ENCODE measurements at places on chromosomes 7 and 10.
A peak's percentile ranks its signal among the peaks of the same experiment; 100 is the strongest.

DNA sequence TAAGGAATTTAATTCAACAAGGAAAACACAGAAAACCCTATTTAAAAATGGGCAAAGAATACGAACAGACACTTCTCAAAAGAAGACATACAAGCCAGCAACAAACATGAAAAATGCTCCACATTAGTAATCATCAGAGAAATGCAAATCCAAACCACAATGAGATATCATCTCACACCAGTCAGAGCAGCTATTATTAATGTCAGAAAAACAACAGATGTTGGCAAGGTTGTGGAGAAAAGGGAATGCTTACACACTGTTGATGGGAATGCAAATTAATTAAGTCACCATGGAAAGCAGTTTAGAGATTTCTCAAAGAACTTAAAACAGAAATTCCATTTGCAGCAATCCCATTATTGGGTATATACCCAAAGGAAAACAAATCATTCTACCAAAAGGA is 55.2 kb downstream of the GCC1 start:
- DNase-seq, result no peak

DNA sequence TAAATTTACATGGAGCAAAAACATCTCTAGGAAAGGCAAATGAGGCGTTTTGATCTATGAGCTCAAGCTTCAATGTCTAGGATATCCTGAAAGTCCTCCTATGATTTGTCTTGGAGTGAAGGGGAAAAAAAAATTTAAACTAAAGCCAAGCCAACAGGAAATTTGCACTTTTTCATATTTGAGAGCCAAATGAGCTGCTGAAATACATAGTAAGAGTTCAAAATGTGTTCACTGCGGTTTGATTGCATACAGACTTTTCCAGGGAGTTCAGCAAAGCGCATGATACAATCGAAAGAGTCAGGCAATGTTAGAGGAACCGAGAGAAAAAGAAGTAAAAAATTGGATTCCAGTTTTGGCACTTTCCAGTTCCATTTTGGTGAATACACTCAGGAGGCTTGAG is 633.4 kb upstream of the MGMT start:
- no peak for DNase-seq

- no peak for DNase-seq
These were observed at the start of gene NACAD for GRCh38 chr7:45088821-45089340. TSS of gene NACAD (minus strand) at chr7:45088969. CDS start at chr7:45088894, 75 bp downstream.

GRCh38 chr10:62231805-62232204 is 36.8 kb downstream of the RTKN2 start:
- no peak for DNase-seq

- DNase-seq, result peak; percentile 40
These were observed 786 bp downstream of the ATP5F1C start for GRCh38 chr10:7788639-7789286.

DNA sequence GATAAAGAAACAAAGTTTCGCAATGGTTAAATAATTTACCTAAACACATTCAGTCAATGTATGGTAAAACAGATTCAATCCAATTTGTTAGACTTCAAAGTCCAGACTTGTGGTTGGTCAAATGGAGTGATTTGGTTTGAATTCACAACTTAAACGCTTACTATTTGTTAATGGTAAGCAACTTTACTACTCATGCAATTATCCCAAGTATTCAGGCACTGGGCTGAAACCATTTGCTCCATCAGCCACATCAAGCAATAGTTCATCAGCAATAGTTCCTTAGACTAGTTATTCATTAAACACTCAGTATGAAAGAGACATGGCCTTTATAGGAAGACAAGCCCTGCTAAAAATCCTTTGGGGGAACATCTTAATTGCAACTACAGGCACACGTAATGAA is 253.0 kb downstream of the AGMO start:
- no peak for DNase-seq

- peak; percentile 64 for DNase-seq
These were observed 1.6 kb upstream of the SEPHS1 start for GRCh38 chr10:13349463-13350274.

DNA sequence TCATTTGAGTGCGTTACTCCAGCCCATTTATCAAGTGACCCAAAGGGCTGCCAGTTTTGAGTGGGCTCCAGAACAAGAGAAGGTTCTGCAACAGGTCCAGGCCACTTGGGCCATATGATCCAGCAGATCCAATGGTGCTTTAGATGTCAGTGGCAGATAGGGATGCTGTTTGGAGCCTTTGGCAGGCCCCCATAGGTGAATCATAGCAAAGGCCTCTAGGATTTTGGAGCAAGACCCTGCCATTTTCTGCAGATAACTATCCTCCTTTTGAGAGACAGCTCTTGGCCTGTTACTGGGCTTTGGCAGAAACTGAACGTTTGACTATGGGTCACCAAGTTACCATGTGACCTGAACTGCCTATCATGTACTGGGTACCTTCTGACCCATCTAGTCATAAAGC is 358.8 kb upstream of the SEMA3C start:
- DNase-seq, result no peak

- no peak for DNase-seq
These were observed 2.3 kb downstream of the MDFIC start for GRCh38 chr7:114924038-114924712.

DNA sequence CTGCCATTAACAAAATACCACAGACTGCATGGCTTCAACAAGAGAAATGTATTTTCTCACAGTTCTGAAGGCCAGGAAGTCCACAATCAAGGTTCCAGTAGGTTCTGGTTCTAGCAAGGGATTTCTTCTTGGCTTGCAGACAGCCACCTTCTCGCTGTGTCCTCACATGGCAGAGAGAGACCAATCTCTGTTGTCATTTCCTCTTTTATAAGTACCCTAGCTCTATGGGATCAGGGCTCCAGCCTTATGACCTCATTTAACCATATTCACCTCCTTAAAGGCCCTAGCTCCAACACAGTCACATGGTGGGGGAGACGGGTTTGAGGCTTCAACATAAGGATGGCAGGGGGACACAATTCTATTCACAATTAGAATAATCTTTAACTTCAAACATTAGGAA is 23.6 kb downstream of the ABI1 start:
- DNase-seq, result no peak

- no peak for DNase-seq
These were observed 50.6 kb downstream of the NKX6-2 start for GRCh38 chr10:132735341-132735775.

DNA sequence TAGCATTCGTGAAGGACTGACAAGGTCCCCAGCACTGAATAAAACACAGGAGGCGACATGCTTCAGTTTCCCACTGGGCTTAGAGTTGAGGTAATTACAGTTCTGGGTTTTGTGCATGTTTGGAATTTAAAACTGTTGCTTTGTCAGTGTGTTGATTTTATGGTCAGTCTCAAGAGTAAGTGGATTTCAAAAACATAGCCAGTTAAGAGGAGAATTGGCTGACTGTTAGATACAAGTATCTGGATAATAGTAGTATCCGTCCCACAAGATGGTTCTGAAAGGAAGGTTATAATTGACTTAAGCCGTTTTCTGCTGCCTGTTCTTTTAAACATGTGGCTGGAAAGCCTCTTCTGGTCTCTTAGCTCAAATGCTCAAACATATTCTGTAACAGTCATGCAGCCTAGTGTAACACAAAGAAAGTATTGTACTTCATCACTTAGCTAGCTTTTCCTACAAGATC is 170.9 kb downstream of the POLR1F start:
- peak; percentile 50 for DNase-seq

DNA sequence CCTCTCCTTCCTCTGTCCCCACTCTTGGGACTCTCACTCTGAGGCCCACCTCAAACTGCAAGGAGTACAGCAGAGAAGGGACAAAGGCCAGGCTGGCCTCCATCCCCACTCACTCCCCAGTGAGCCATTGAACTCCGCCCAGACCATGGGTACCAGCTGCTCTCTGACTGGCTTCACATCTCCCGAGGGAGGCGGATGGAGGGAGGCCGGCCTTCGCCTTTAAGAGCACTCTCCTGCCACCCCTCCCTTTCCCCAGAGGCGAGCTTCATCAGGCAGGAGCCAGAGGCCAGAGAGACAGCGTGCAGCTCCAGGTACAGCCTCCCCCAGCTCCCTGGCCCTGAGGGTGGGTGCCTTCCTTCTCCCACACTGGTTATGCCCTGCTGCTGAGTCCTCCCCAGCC is 1.8 kb upstream of the LDB3 start:
- no peak for DNase-seq

DNA sequence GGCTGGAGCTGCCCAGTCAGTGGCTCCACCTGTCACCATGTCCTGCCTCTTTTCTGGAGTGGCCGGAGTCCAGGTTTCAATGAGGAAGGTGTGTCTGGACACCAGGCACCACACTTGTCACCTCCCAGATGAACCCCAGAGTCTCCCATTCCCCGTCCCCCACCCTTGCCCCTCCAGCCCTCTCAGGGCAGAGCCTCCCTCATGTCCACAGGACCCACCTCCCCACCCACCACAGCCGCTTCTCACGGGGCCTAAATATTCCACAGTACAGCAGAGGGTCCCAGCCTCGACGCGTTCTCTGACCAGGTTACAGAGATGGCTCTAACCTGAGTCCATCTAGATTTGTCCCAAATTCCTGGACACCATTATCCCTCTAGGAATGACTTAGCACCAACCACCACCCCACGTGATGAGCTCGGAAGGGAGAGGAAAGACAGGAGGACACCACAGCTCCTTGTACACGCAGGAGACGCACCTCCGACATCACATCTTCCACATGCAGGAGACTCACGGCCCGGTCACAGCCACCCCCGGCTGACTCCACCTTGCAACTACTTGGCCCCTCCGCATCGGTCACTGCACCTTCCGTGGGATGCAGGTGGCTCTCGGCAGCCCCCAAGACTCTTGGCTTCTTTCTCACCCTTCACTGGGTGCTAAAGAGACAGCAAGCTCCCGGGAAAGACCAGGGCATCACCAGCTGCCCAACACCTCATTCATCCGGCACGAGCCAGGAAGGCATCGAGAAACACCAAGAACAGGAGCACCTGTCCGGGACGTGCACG is 560.2 kb downstream of the DNAJB6 start:
- no peak for DNase-seq

DNA sequence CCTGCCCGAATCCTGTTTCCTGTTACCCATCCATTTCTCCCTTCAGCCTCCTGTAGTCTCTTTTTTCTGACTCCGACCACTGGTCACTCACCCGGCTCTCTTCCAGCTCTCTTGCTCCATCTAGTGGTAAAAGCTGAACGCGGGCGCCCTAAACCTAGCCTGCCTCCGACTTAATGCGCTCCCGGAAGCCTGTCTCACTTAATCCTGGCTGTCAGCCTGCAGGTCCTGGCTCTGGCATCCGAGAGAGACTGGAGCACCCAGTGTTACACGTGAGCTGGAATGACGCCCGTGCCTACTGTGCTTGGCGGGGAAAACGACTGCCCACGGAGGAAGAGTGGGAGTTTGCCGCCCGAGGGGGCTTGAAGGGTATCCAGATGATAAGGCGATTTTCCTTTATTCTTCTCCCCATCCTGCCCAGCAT is 10.3 kb downstream of the SUMF2 start:
- peak; percentile 75 for DNase-seq

DNA sequence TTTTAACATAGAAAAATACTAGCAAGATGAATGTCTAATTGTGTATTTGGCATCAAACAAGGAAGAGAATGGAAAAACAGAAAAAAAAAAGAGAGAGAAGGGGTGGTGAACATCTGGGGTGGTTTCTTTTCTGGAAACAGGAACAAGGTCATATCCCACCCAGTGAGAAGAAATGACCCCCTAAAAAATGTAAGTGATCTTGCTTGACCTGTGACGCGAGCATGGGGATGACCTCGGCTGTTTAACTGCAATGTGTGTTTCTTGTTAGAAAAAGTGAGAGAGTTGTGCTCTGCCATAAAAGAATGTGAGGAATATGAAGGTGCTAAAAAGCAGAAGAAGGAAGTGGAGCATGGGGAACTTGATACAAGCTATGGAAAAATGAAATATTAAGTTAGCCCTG is 258.5 kb downstream of the AGMO start:
- no peak for DNase-seq

GRCh38 chr7:132584796-132585494 is 8.7 kb upstream of the PLXNA4 start:
- no peak for DNase-seq

GRCh38 chr10:24313283-24313682 is 104.3 kb downstream of the KIAA1217 start:
- DNase-seq, result no peak

DNA sequence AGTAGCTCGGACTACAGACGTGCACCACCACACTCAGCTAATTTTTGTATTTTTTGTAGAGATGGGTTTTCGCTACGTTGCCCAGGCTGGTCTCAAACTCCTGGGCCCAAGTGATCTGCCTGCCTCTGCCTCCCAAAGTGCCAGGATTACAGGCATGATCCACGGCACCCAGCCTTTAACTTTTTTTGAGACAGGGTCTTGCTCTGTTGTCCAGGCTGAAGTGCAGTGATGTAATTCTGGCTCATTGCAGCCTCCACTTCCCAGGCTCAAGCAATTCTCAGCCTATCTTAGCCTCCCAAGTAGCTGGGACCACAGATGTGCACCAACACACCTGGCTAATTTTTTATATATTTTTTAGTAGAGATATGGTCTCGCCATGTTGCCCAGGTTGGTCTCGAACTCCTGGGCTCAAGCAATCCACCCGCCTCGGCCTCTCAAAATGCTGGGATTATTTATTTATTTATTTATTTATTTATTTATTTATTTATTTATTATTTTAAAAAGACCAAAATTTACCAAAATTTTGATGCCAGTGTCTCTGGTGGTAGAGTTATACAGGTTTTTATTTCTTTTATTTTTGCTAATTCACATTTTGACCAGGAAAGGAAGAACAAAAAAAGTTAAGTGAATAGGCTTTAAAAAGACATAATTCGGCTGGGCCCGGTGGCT is 25.0 kb upstream of the ATP6V0A4 start:
- no peak for DNase-seq

DNA sequence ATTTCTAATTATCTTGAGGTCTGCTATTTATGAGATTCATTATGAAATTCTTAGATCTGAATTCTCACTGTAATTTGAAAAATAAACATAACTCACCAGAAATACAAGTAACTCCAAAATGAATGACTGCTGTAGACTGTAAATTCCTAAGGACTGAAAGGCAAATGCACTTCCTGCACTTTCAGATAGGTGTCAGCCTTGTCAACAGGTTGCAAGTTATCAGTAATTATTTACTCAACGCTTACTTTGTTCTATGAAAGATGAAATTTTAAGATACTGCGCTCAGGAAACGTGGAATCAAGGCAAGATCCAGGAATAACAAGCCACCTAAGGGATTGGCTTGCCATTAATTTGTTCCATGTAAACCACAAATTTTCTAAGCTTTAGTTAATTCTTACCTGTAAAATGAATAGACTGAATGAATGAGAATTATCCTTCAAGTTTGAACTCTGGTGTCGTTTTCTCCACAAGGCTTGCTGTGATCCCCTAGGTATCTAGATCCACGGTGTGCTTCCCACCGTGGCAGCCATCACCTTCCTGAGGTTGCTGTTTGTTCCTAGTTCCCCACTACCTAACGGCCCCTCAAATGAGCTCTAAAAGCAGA is 12.6 kb downstream of the DHX32 start:
- DNase-seq, result peak; percentile 62

DNA sequence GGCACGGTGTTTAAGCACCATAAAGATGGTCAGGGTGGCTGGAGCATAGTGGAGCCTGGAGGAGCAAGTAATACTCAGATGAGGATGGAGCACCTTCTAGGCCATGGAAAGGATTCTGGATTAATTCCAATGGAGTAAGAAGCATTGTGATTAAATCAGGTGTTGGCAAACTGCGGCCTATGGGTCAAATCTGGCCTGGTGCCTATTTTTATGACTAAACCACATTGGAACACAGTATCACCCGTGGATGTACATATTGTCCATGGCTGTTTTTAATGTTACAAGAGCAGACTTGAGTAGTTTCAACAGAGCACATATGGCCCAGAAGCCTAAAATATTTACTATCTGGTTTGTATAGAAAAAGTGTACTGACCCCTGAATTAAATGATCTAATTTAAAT is 49.9 kb upstream of the TMEM248 start:
- DNase-seq, result peak; percentile 31
